NCI-H1694 treated with DMSO at 0.1 percent for 48 hours (cell line): ENCODE measurements at places on chromosomes 2 and 18.

- no peak for DNase-seq
Measured at GRCh38 chr2:120901201-120901600, 165.5 kb downstream of the GLI2 start.

- no peak for DNase-seq
Measured at GRCh38 chr18:70373042-70373519, 84.2 kb downstream of the SOCS6 start.

GRCh38 chr2:74979844-74980243 lies 21.4 kb downstream of the POLE4 start:
- no peak for DNase-seq

DNA sequence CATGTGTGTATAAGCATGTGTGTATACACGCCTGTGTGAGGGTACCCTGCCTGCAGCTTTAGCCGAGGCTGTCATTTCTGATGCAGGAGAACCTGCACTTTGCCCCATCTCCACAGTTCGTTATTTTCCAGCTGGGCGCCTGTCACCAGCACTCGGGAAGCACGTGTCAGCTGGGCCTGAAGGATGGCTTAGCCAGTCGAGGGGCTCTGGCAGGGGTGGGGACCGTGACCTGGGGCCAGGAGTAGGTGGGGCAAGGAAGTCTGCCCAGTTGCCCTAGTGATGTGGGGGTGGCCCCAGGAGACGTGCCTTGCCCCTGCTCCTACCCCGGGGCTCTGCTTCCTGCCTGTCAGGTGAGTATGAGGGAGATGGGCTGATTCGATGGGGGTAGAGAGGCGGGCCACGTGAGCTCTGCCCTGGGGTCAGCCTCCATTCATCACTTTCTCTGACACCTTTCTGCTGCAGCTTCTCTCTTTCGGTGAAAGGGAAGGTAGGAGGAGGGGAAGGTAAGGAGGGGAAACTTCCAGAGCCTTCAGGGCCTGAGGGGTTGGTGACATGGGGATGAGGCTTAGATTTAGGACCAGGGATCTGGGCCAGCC lies 130.6 kb upstream of the SKOR2 start:
- DNase-seq = no peak

DNA sequence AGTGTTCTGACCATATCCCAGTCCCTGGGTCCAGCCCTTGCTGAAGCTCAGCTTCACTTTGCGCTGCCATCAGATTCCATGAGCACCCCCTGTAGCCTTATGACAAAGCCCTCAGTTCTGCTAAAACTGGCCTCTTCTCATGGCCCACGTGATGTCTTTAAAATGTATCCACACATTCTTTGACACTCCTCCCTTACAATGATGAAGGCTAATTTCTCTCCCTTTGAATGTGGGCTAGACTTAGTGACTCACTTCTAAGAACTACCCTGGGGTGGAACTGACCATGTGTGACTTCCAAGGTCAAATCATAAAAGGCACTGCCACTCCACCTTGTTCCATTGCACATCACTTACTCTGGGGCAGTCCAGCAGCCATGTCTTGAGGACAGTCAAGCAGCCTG lies 45.4 kb upstream of the GORASP2 start:
- no peak for DNase-seq

DNA sequence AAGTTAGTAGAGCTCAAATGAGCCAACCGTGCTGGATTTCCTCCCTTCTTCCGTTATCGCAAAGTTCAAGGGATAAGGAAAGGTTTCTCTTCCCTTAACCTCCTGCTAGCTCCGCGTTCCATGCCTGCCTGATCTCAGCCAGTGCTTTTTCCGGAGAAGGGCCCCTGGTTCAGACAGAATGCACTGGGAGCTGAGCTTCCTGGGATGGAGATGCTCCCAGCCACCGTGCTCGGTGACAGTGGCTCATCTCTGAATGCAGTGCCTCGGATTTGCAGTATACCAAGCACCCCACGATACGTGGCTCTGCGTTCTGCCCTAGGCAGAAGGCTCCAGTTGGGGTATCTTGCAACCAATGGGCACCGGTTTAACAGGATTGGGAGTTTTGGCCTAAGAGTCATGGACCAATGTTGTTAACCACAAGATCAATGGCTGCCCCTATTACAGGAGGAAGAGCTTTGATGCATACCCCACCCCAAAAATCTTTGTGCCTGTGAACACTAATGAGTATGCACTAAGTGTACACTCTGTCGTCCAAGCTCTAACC lies 876 bp downstream of the CNTNAP5 start:
- DNase-seq = no peak

DNA sequence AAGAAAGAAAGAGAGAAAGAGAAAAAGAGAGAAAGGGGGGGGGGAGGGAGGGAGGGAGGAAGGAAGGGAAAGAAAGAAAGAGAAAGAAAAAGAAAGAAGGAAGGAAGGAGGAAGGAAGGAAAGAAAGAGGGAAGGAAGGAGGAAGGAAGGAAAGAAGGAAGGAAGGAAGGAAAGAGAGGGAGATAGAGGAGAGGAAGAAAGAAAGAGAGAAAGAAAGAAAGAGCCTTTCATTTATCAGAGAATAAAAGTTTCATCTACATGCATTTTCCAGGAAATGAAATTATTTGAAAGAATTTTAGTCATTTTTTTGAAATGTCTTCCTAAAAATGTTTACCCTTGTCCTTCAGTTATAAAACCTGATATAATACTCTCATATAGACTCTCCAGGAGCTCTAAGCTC lies 172.4 kb downstream of the TRABD2A start:
- no peak for DNase-seq

GRCh38 chr2:101706819-101707177 lies 9.3 kb downstream of the MAP4K4 start:
- DNase-seq = no peak

DNA sequence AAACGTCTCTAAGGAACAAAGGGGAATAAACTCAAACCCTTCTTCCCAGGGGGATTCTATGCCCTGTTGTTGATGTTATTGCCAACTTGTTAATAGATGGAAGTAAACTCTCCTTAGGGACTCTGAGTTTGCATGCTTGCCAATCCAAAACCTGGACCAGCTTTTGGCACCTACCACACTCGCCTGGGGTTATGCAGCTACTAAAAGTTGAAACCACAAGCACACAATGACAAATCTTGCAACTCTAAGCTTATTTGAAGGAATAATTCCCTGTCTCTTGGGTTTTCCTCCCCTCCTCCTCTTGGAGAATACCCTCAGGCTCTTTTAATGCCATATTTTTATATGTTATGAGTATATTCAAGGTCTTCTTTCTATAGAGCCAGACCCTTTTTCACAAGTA lies 484.1 kb downstream of the FBXO15 start:
- no peak for DNase-seq

- DNase-seq = no peak
Measured at GRCh38 chr18:51253476-51253875, 56.0 kb upstream of the MEX3C start.

DNA sequence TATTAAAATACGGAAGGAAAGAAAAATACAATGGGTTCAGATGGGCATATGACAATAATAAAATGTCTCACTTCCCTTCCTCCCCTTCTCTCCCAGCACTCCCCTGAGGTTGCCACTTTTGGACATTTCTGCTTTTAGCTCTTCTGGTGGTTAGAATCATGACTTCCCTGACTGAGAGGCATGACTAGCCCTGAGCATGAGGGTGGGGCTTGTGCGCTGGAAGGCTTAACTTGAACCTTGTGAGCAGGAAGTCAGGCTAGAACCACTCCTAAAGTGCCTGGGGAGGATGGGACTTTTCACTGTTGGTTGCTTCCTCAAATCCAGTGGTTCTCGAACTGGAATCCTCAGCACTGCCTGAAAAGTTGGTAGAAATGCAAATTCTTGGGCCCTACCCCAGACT lies 19.7 kb upstream of the ARHGAP25 start:
- no peak for DNase-seq

DNA sequence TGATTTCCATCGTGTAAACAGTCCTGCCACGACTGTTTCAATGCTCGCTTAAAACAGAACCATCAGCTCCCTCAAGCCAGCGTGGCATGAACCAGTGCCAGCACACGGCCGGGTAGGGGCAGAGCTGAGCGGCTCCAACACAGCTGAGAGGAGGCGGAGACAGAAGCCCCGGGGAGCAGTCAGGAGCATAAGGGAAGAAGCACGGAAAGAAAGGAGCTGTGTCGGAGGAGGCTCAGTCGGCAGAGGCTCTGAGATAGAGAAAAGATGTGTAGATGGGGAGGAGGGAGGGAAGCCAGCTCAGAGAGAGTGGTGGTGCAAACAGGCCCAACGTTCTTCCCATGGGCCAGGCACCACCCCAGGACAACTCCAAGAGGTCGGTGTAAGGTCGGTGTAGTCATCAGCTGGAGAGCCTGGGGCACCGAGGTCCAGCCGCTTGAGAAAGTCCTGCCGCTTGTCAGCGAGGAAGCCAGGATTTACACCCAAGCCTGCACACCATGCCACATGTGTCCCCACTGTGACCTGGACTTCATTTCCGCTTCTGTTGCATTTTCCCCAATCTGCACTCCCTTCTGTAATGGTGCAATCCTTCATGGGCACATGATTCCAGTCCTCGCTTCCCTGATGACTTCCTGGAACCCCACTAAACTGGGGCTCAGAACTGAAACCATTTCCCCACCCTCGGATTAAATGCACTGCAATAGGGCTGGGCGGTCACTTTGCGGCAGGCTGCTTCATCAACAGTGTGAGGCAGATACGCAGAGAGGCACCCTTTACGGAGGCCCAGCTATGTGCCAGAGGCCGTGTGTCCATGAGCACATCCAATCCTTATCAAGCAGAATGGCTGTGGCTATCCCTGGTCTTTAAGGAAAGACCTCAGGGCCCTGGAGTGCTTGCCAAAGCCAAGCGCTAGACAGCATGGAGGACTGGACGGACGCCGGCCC lies 43.5 kb downstream of the CYP27C1 start:
- peak; percentile 24 for DNase-seq

GRCh38 chr2:49306925-49307324 lies 152.6 kb upstream of the FSHR start:
- DNase-seq = no peak

- DNase-seq = no peak
Measured at GRCh38 chr2:109081374-109081773, 47.6 kb upstream of the SH3RF3 start.

DNA sequence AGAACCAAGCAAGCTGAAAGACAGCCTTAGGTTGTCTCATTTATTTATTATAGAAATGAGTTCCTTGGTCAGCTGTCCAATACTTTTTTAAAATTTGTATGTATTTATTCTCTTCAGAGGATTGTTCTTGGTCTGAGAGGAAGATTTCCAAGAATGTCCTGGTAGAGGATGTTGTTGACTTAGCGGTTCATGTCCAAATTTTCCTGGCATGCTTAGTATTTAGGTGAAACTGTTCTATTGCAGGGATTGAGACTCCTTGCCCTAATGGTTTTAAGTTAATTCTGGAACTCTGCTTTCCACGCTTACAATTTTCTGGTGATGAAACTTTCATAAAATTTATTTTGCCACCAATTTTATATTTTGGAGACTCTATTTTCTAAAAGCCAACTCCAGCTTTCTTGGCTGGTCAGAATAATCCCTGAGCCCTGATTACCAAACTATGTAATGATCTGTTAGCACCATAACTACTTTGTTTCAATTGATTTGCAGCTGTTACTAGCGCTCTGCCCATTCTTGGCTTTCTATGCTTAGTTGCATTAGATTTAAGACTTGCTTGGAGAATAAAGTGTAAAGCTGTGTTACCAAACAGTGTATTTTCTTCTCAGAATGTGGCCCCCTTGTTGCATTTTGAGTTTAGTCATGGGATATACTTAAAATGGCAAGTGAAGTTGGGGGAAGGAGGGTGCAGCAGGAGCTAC lies 1868.8 kb upstream of the CELF4 start:
- no peak for DNase-seq

- no peak for DNase-seq
Measured at GRCh38 chr2:102282678-102283091, 28.7 kb upstream of the IL1RL1 start.

DNA sequence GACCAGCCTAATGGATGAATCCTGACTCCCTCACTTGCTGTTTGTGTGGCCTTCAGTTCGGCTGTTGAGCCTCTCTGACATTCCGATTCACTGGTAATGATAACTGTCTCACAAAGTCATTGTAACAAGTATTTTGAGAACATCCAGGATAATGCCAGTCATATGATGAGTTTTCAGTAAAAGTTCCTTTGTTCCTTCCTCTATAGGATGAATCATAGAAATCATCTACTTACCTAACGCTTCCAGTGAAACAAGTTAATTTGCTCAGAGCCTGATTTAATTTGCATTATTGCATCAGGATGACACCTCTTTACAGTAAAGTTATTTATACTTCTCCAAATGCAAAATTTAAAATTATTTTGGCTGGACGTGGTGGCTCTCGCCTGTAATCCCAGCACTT lies 32.0 kb downstream of the RAB31 start:
- no peak for DNase-seq

- no peak for DNase-seq
Measured at GRCh38 chr2:217277646-217278398, 418.0 kb upstream of the TNP1 start.

GRCh38 chr18:2139691-2140090 lies 431.6 kb downstream of the METTL4 start:
- DNase-seq = no peak

GRCh38 chr2:63484481-63484880 lies 103.8 kb downstream of the WDPCP start:
- no peak for DNase-seq

DNA sequence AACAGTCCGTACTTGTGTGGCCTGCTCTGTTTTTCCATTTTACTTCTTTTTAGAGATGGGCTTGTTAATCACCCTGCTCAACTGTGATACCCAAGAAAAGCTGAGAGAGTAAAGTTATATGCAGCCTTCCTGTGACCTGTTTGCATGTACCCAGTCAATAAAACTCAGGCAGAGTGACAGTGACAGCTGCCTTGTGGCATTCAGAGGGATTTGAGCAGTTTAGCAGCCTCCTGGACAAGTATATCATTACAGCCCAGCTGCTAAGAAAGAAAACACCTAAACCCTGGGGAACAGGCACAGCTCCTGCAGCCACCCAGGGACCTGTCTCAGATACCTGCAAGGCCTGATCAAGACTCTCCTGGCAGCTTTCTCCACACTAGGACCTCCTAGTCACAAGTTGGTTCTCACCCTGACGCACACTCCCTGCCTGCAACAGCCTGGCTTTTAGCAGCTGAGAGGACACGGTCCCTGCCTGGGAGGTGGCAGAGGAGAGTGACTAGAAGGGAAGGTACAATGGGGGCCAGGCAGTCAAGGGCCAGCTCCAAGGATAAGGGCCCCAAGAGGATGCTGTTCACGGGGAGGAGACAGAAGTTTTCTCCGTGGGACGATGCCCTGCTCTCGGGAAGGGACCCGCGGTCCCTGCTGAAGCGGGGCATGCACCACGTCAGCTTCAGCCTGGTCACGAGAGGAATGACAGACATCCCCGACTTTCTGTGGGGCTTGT lies at the start of gene LRRC30:
LRRC30 (plus strand) TSS at position 464 of the 724 bp plus-strand sequence; CDS start at position 514, 50 bp downstream.
- DNase-seq = no peak

GRCh38 chr2:25207078-25207545 lies 38.7 kb upstream of the POMC start:
- no peak for DNase-seq

GRCh38 chr2:119649364-119649917 lies 29.6 kb upstream of the TMEM177 start:
- DNase-seq = no peak

- DNase-seq = no peak
Measured at GRCh38 chr2:224849264-224849663, 133.1 kb upstream of the CCDC195 start.

- DNase-seq = no peak
Measured at GRCh38 chr18:58758046-58758445, 86.8 kb downstream of the MALT1 start.

- no peak for DNase-seq
Measured at GRCh38 chr2:172964511-172965139, 111.0 kb upstream of the MAP3K20 start.

GRCh38 chr2:128465246-128466170 lies 146.8 kb upstream of the HS6ST1 start:
- no peak for DNase-seq
